SW 1271 (cell line): ENCODE measurements at places on chromosomes 5 and 9.

GRCh38 chr9:108054131-108054630 is 564.6 kb upstream of the KLF4 start:
- no peak for DNase-seq

DNA sequence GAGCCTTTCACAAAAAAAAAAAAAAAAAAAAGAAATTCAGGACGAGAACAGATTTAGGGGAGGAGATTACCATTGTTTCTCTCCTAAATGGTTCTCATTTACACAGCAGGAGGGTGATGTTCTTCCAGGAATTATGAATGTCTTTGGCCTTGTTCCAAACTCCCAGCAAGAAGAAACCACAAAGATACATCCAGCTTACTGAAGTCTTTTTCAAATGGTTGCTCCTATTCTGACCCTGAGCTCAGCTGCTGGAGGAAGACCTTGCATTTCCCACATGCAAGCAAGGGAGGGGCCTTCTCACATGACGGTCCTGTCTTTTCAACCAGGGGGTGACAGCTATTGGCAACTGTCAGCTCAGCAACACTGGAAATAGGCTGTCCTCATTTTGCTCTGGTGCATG is 203.0 kb upstream of the VLDLR start:
- DNase-seq: no peak

GRCh38 chr5:129395247-129395646 is 64.9 kb upstream of the ADAMTS19 start:
- DNase-seq: no peak

GRCh38 chr5:111229221-111229835 is 5.1 kb downstream of the CAMK4 start:
- no peak for DNase-seq

GRCh38 chr9:17422994-17423680 is 155.7 kb upstream of the SH3GL2 start:
- no peak for DNase-seq

DNA sequence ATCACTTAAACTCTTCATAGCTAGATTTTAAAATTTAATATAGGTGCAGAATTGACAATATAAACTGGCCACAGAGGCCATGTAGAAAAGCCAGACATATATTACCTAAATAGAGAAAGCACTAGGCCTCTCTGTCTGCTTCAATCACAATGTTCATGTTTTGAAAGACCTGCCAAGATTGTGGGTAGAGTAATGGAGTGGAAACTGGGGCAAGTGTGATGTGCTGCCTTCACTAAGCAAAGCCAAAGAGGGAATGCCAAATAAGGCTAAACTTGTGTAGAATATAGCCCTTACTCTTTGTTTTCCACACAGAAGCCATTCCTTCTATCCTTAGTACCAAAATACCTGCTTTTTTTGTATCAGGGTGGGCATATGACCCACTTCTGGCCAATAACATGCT is 15.1 kb upstream of the ISOC1 start:
- no peak for DNase-seq
